D341Med (cell line): ENCODE measurements at places on chromosomes 2 and 18.

- no peak for DNase-seq
Measured at GRCh38 chr2:68936889-68937288, 15.8 kb downstream of the GKN2 start.

DNA sequence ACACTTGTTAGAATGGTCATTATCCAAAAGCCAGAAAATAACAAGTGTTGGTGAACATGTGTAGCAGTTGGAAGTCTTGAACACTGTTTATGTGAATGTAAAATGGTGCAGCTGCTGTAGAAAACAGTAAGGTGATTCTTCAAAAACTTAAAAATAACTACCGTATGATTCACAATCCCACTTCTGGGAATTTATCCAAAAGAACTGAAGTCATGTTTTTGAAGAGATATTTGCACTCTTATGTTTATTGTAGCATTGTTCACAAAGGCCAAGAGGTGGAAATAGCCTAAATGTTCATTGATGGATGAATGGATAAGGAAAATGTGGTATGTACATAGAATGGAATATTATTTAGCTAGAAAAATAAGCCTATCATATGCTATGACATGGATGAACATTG, 6.3 kb upstream of the SPP2 start:
- no peak for DNase-seq

DNA sequence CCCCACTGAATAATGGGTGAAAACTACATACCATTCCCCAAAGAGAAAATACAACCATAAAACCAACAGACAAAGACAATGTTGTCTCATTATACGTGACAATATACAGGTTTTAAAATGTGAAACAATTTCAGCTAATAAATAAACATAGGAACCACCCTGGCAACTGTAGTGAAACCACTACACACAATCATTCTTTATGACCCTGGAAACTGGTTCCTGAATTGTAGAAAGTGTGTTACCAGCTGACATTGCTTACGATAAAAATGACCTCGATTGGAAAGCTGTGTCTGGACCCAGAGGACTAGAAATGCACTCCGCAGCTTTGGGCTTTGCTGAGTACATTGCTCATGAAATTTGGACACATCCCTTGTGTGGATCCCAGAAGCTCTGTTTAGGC, 73.9 kb upstream of the LPIN2 start:
- no peak for DNase-seq

- DNase-seq = no peak
Measured at GRCh38 chr2:18253686-18254197, 306.7 kb downstream of the RDH14 start.

GRCh38 chr18:73768043-73768442, 379.6 kb downstream of the FBXO15 start:
- DNase-seq = no peak

DNA sequence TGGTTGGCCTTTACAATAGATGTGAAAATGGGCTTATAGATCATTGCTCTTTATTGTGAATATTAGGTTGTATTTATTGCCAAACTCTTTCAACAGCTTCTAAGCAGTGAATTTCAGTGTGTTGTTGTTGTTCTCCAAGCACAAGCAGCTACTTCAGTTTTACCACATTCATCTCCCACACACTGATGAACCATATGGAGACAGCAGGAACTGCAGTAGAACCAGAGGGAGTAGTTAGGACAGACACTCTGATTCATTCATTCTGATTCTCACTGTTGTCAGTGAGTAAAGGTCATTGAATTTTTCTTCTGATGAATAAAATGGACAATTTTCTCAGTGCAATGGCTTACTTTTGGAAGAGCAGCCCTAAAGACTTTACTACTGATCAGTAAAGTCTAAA, 40.2 kb downstream of the CCDC74A start:
- no peak for DNase-seq

DNA sequence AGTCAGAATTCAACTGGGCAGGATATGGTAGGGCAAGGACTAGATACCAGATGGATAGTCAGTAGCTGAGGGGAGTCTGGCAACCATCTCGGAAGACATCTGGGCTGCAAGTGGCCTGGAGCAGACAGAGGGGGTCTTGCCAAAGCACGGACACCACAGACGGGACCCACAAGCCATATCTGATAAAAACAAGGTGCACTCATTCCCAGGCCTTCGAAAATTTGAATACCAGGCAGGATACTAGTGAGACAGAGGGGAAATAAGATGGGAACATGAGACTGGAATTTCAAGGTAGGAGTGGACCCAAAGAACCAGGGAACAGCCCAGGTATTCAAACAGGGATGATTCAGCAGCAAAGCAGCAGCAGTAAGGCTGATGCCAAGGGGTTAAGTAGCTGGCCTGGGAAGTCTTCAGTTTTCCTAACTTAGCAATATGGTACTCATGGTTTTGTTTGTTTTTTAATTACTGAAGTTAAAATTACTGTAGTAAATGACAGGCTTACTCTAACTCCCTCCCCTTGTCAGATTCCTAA, 144.9 kb upstream of the NCKAP5 start:
- no peak for DNase-seq
